Type B pancreatic cell (in vitro differentiated cells): ENCODE measurements at places on chromosomes 3 and 15. TPM values are rescaled to one million over a fixed set of nuclear protein-coding genes. Genes with fewer than 3 reads are reported as not detected.
A peak's percentile ranks its signal among the peaks of the same experiment; 100 is the strongest.

DNA sequence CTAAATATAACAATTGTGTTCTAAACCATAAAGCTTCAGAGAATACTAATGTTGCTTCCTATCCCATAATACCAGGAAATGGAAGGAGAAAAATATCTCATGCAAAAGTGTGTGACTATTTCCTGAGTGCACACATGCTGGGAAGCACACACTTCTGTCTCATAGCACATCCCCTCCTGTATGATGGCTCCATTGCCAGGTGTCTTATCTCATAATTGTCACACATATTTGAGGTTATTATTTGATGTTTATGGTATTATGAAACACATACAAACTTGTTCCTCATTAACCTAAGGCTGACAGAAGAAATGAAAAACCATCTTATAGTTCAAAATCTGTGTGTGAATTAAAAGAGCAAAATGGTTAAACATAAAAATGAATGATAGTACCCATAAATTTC lies 65.4 kb downstream of the SERP1 start:
- H3K4me3 ChIP-seq = no peak overlapping the region
- H3K27ac ChIP-seq = no peak overlapping the region
- H3K4me1 ChIP-seq = no peaks in the 10 kb centered on the region

DNA sequence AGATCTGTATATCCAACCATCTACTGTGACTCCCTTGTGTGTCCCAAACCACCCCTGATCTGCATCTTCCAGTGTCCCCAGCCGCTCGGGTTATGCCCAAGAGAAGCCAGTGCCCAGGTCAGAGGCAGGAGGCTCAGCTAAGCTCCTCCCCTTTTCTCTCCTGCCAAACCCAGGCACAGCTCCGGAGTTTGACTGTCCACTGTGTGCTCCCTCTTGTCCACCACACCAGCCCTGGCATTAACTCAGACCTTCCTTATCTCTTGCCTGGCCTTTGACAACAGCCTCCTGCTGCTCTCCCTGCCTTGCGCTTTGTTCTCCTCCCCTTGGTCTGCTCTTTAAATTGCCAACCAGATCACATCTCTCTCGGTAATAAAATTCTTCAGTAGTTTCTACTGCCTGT lies 39.3 kb downstream of the DGKG start:
- H3K27ac ChIP-seq = no peak overlapping the region
- no peaks in the 10 kb centered on the region for H3K4me1 ChIP-seq
- no peak overlapping the region for H3K4me3 ChIP-seq
- no peaks in the 10 kb centered on the region for H3K36me3 ChIP-seq

- H3K4me3 ChIP-seq = no peak overlapping the region
- peaks cover 20% of the 10 kb centered on the region for H3K4me1 ChIP-seq
- peaks cover 5% of the 10 kb centered on the region for H3K36me3 ChIP-seq
- no peak overlapping the region for H3K27ac ChIP-seq
- peaks cover 4% of the 10 kb centered on the region for H3K27me3 ChIP-seq
Observed at GRCh38 chr15:73982222-73982962, 9.7 kb downstream of the STOML1 start.

DNA sequence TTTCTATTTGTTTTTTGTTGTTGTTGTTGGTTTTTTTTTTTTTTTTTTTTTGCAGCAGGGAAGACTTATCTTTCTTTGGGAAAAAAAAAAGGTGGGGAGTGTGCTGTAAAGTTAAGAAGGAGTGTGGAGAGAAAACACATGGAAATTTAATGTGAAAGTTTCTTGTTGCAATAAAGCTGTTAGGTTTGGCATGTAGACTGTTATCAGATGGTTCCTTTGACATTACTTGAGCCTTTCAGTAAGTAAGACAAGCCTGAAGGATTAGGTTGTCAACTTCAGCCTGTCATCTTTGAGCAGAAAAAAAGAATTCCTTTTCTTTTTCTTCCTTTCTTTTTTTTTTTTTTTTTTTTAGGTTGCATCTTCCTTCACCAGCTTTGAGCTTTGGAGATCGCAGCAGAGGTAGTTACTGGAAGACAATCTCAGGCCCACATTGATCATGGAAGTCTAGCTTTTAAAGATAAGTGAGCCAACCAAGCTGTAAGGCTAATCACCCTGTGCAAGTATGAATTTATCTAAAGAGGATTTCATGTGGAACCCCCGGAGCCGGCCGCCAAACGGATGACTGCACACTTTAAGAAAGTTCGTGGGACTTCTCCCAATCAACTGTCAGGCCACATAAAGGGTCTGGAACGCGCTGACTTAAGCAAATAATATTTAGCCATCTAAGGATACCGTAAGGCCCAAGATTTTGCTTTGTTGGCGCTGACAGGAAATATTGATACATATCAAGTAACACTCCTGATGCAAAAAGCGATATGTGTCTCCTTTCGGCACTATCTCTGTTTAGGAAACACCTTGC lies 1040.1 kb upstream of the NR2F2 start:
- H3K36me3 ChIP-seq = no peaks in the 10 kb centered on the region

GRCh38 chr3:149494022-149494758 lies 19.7 kb downstream of the TM4SF4 start:
- H3K27ac ChIP-seq = no peak overlapping the region
- H3K36me3 ChIP-seq = no peaks in the 10 kb centered on the region
- peaks cover 6% of the 10 kb centered on the region for H3K4me1 ChIP-seq

DNA sequence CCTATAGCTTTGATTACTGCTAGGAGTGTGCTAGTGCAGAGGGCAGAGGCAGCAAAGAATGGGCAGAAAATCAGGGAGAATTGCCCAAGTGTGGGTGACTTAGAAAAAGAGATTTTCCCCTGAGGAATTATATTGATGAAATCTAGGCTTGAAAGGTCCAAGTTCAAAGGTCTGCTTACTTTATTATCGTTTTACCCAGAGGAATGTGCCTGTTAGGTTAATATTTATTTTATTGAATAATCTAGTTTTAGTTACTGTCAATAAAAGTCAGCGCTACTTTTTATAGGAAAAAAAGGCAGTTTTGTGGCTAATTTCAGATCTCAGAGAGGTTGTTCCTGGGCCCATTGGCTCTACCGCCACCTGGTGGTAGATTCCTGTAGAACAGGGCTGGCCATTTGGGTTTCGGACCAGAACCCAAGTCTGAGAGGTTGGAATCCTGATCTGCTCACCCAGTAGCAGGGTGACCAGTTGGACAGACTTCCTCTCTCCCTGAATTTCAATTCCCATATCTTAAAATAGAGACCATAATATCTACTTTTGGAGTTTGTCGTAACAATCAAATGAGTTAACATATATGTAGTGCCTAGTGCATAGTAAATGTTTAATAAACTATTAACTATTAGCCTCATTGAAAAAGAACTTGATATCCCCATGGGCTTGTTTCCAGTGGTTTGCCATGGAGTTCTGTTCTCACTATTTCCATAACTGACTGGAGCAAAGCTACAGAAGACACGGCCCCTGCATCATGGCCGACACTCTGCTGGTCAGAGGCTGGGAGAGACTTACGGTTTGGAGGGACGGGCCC lies 62.7 kb upstream of the ZNF148 start:
- H3K4me3 ChIP-seq = no peak overlapping the region
- no peak overlapping the region for H3K27ac ChIP-seq
- no peaks in the 10 kb centered on the region for H3K27me3 ChIP-seq
- DNase-seq = no peak

- H3K4me1 ChIP-seq = peaks cover 19% of the 10 kb centered on the region
- no peak for DNase-seq
- peaks cover 10% of the 10 kb centered on the region for H3K27me3 ChIP-seq
- H3K27ac ChIP-seq = no peak overlapping the region
- no peaks in the 10 kb centered on the region for H3K36me3 ChIP-seq
Observed at GRCh38 chr3:122677216-122677615, 3.4 kb upstream of the PARP14 start.

DNA sequence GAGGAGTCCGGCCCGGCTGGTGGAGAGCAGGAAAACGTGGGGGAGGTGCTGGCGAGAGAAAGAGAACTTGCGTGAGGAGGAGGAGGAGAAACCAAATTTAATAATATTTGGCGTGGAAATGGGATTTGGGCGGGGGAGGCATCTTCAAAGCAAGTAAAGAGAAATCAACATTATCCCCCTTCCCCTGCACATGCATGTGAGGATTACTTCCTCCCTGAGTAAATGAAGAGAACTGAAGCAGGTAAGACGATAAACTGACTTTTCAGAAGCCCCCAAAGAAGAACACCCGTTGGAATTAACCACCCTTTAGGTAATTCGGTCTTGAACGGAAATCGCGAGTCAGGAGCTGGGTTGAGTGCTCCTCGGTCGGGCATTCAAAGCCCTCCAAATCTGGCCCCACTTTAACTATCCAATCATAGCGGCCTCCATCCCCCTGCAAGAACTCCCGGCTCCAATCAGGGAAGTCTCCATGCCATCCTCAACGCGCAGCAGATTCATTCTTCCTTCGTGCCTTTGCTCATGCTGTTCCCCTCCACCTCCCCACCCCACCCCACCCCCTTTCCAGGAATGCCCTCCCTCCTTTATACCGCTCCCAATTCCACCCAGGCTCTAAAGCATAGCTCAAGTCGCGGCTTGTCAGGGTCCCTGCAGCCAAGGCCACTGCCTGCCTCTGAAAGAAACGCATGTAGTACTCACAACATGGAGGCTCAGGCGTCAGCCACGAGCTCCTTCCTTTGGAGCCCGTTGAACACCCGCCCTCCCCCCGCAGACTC lies 545 bp upstream of the RFX7 start:
- no peaks in the 10 kb centered on the region for H3K27me3 ChIP-seq
- H3K4me3 ChIP-seq = peak overlapping the region; percentile 95
- H3K4me1 ChIP-seq = peaks cover 22% of the 10 kb centered on the region
- no peak for DNase-seq
- peak overlapping the region; percentile 95 for H3K27ac ChIP-seq

DNA sequence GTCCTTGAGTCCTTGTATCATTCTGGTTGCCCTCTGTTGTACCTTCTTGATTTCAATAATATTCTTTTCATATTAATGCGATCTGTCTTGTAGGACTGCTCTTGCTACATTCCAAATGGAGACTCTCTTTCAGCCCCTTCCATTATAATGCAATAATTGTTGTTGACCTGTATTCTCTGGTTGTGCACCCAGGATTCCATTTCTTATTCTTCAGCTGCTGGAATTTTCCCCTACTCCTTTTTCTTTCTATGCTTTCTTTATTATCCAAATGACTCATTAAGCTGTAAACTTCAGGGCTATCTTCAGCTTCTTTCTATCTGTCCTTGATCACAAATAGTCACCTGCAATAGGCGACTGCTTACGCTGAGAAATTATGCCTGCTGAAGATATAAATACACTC lies 321.5 kb downstream of the SATB1 start:
- DNase-seq = no peak
- no peak overlapping the region for H3K4me3 ChIP-seq
- H3K4me1 ChIP-seq = peaks cover 4% of the 10 kb centered on the region
- H3K36me3 ChIP-seq = no peaks in the 10 kb centered on the region

GRCh38 chr3:89184151-89184995 lies 77.0 kb downstream of the EPHA3 start:
- no peaks in the 10 kb centered on the region for H3K27me3 ChIP-seq
- H3K4me1 ChIP-seq = peaks cover 25% of the 10 kb centered on the region
- no peak overlapping the region for H3K27ac ChIP-seq
- DNase-seq = no peak

Gene TRH
- 0.74 and 5.3 TPM in 2 replicates for total RNA-seq

Gene IL12A
- total RNA-seq = 0.31 and 0.34 TPM in 2 replicates

Gene SLC12A1
- total RNA-seq = 0.05 and 0.53 TPM in 2 replicates

Gene MST1R
- total RNA-seq = 3.0 and 5.3 TPM in 2 replicates

Gene ZNF80
- total RNA-seq = not detected in 2 replicates
